Coronary artery (tissue), 2 donors: ENCODE measurements at places on chromosomes 7 and 10.

GRCh38 chr7:26305090-26305868, 13.6 kb downstream of the SNX10 start:
- no peak for DNase-seq

- no peak for DNase-seq
Observed at GRCh38 chr7:25311346-25311745, 83.1 kb upstream of the NPVF start.

- DNase-seq = no peak
Observed at GRCh38 chr7:24164401-24164800, 119.6 kb upstream of the NPY start.

DNA sequence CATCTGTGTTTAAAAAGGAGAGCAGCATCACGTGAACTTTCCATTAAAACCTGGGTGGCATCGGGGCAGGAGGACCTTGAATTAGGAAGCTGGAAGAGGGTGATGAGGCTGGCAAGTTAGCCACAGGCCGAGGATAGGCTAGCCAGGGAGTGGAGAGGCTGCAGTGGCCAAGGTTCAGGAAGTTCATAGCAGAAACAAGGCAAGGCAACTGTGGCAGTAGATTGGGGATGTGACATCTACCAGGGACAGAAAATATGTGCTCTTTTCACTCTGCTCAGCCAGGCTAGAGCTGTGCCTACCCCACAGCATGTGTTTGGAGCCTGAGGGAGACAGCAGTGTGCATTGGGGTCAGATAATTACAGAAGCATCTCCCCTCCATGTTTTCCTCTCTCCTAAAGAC, 2.2 kb upstream of the INPP5F start:
- no peak for DNase-seq

DNA sequence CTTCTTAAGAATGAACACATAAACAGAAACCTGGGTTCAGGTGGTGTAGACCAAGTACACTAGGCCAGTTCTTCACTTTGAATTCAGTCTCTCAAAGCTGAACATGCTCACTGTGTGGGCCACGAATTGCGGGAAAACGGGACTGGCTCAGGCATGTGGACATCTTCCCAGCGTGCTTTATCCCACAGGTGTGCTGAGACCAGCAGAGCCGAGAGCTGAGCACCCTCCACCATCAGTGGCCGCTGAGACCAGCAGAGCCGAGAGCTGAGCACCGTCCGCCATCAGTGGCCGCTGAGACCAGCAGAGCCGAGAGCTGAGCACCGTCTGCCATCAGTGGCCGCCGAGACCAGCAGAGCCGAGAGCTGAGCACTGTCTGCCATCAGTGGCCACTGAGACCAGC, 265.4 kb downstream of the DNAJB6 start:
- DNase-seq = no peak

DNA sequence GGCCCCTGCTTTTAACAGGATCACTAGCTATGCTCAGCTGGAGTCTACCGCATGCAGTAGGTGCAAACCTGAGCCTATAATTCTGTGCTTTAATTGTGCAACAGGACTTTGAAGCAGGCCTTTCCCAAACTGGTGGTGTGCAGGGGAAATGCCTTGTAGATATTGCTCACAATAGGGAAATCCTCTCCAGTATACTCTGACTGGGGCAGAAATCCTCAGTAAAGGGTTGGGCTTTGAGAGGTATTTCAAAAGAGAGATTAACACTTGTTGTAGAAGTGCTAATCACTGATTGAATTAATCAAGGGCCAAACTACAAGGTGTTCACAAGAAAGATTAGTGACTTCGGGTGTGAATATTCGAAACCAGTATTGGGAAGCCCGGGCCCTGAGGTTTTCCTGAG, 58.5 kb upstream of the EXOC6 start:
- DNase-seq = no peak

- DNase-seq = no peak
Observed at GRCh38 chr10:132906836-132907235, 35.5 kb downstream of the CFAP46 start.

- DNase-seq = no peak
Observed at GRCh38 chr10:51653025-51653424, 46.4 kb downstream of the CSTF2T start.

- DNase-seq = no peak
Observed at GRCh38 chr10:80520661-80521470, 16.8 kb upstream of the SH2D4B start.

DNA sequence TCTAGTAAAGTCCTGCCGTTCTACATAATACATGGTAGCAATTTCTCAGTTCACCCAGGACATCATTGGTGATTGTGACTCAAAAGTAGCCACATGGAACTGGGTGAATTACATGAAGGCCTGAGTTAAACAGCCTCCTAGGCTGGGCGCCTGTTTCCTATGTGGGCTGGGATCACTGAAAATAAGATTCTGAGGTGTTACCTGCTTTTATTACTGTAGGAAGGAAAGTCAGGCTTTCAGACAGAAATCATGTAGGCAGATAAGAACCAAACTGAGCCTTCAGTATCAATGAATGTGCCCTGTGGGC, 160.4 kb downstream of the CAMK1D start:
- DNase-seq = peak; percentile 1

- no peak for DNase-seq
Observed at GRCh38 chr10:59258890-59259289, 82.4 kb downstream of the PHYHIPL start.

- no peak for DNase-seq
Observed at GRCh38 chr7:137992550-137993394, 9.1 kb downstream of the CREB3L2 start.

DNA sequence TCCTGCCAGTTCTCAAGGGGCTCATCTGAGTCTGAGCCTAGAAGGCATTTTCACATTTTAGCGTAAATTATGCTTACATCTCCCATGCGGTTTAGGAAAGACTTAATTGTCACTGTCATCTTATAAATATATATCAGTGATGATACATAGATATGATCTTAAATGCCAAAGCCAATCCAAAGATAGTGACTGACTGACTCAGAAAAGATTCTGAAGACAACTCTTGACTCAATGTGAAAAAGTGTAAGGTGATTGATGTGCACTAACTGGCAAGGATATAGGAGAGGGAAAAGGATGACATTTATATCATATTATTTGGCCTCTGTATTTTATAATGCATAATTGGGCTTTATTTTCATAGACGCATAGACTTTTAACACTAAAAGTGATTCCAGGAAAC, 84.9 kb upstream of the LRRN3 start:
- no peak for DNase-seq

DNA sequence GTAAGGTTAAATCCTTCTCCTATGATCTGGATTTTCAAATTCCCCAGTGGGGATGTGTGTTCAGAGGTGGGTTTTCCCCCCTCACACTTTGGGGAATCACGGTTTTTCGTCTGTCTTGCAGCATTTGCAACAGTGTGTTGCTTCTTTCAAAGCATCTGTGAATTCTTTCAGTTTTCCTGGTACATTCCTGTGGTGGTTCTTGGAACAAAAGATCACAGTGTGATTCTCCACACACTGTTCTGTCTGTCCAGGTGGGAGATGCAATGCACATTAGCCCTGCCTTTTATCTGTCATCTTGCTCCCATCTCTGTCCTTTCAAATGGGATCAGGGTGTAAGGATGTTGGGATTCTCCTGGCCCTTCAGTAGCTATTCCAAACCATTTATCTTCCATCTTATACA, 11.8 kb downstream of the AGK start:
- DNase-seq = no peak

DNA sequence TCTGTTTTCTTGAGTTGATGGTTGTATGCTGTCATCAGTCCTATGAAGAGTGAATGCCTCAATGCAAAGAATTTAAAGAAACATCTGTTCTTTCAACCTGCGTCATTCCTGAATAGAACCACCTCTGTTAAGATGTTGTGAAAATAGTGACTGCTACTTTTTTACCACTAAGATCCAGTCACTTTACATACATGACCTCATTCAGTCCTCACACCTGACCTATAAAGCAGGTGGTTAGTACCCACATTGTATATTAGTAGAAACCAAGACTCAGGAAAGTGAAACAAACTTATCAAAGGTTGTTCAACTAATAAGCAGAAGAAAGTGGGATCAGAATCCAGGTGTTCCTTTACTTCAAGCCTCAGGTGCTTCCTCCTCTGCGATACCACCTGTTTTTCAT, 64.8 kb downstream of the ITGB8 start:
- no peak for DNase-seq

- DNase-seq = no peak
Observed at GRCh38 chr7:617614-618538, 98.2 kb upstream of the PDGFA start.

GRCh38 chr7:121932768-121933167, 59.8 kb downstream of the PTPRZ1 start:
- no peak for DNase-seq

GRCh38 chr10:100656454-100656853, 88.9 kb upstream of the PAX2 start:
- DNase-seq = no peak

GRCh38 chr7:128322040-128322643, 21.6 kb downstream of the RBM28 start:
- no peak for DNase-seq

- DNase-seq = no peak
Observed at GRCh38 chr10:116728526-116729096, 13.8 kb downstream of the HSPA12A start.

GRCh38 chr7:57344957-57345356, 105.0 kb upstream of the ZNF716 start:
- DNase-seq = no peak

GRCh38 chr7:155255621-155256020, 42.1 kb upstream of the INSIG1 start:
- DNase-seq = no peak

DNA sequence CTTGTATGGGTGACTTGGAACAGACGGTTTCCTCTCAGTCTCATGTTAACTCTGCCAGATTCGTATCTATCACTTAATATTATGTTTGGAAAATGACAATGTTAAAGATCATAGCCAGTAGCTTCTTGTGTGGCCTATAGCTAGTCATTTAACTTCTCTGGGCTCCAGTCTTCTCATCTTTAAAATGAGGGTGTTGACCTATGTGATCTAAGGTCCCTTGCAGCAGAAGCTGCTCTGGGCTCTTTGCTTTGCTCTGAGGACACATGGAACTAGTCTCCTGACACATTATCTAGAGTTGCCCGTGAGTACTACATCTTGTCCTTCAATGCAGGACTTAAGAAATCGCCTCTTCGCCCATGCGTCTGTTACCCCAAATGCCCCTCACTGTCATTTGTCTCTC, 93.1 kb downstream of the TMEM178B start:
- DNase-seq = no peak

- no peak for DNase-seq
Observed at GRCh38 chr7:157871681-157872080, 534.9 kb downstream of the DNAJB6 start.

GRCh38 chr10:69372126-69372980, 44.4 kb downstream of the TACR2 start:
- DNase-seq = no peak

GRCh38 chr10:85284778-85285770, 956.7 kb downstream of the CCSER2 start:
- DNase-seq = no peak

GRCh38 chr7:1591876-1592275, 22.0 kb upstream of the PSMG3 start:
- no peak for DNase-seq

DNA sequence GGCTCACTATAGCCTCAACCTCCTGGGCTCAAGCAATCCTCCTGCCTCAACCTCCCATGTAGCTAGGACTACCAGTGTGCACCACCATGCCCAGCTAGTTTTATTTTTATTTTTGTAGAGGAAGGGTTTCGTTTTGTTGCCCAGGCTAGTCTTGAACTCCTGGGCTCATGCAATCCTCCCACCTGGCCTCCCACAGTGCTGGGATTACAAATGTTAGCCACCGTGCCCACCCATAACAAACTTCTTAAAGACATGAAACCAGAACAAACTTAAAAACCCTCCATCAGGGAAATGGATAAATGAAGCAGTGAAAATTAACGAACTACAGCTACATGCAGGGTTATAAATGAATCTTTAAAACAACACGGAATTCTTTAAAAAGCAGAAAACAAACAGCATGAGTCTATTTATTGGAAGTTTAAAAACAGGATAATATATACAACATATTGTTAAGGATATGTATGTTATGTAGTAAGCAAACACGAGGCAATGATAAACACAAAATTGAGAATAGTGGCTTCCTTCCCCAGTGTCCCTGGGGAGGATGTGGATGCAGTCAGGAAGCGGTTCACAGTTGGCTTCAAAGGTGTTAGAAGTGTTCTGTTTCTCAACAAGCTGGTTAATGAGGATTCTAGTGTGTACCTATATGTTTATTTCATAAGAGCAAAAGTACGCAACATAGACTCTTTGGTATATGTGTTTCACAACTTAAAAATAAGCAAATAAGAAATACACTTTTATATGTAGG, 128.2 kb upstream of the IMMP2L start:
- no peak for DNase-seq

- DNase-seq = no peak
Observed at GRCh38 chr7:38839851-38840250, 69.1 kb downstream of the VPS41 start.

DNA sequence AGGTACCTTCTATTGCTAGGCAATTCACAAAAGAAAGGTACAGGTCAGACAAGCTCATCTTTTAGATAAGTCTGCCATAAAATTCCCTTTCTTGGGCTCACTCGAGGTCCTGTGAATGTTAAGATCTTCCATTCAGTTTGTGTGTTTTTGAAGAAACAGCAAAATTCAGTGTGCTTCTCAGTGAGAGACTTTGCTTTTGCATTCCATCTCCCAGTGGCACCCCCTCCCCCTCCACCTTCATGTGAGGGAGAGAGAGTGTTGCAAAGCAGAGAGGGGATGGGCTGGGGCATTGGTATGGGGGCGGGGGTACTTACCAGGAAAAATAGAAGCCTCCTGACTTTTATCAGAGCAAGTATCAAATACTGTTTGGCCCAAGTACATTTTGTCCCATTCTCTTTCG, 3.8 kb upstream of the TECTB start:
- DNase-seq = no peak

DNA sequence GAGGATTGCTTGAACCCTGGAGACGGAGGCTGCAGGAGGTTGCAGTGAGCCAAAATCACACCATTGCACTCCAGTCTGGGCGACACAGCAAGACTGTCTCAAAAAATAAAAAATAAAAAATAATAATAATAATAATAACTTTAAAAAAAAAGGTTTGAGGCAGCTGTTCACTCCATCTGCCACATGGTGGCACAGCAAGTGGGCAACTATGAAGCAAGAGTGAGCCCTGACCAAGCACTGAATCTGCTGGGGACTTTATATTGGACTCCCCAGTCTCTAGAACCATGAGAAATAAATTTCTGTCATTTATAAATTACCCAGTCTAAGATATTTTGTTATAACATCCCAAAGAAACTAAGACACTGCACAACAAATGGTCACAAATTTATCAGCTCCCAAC, 14.6 kb upstream of the BRI3 start:
- DNase-seq = no peak

DNA sequence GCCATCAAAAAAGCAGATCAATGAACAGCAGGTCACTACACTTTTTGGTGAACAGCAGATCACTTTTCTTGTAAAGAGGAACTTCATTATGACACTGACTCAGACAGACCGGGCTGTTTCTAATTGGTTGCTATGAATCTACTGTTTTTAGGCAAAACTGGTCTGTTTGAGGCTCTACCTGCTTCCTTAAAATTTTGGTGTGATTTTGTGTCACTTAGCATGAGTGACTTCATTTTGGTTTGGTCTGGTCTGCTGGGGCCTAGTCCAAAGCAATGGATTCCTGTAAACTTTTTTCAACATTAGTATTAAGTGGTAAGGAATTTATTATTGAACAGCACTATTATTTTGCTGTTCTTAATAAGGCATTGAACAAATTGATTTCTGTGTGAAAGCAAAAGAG, 41.8 kb upstream of the C10orf71 start:
- DNase-seq = no peak

GRCh38 chr10:18649364-18649959, 1.9 kb downstream of the NSUN6 start:
- DNase-seq = no peak
